ENCODE measurements at places on chromosomes 12 and 14.

DNA sequence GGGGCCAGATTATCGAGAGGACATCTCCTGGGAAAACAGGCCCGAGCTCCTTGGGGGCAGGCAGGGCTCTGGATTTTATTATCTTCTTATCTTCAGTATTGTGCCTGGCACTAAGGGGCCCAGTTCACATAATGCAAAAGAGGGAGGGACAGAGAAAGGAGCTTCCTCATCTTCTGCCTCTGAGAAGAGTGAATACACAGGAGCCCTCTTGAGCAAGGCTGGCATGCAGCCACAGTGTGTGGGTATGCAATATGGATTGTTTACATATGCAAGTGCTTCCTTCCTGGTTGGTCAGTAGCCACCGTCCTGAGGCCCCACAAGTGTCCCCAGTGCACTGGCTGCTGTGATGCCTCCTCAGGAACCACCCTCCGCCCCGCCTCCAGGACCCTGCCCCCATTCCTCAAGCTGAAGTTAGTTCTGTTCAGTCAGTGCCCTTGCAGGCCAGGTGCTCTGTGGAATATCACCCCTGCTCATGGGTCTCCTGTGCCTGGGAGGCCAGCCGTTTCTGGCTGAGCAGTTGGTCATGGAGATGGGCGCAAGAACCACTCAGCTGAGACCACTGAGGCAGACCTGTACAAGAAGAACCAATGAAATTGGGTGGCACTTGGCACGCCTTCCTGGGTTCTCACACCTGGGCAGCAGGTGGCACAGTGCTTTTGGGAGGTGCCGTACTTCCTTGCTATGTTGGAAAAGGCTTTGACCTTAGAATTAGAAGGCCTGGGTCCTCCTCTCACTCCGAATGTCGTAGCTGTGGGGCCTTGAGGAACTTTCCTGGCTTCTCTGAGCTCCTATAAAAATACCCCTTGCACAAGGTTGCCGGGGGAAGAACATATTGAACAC lies 35.1 kb upstream of the ACTN1 start:
- peak; percentile 47 for DNase-seq

- no peak for DNase-seq
These were observed 161.6 kb downstream of the PLCZ1 start for GRCh38 chr12:18576104-18576626.

DNA sequence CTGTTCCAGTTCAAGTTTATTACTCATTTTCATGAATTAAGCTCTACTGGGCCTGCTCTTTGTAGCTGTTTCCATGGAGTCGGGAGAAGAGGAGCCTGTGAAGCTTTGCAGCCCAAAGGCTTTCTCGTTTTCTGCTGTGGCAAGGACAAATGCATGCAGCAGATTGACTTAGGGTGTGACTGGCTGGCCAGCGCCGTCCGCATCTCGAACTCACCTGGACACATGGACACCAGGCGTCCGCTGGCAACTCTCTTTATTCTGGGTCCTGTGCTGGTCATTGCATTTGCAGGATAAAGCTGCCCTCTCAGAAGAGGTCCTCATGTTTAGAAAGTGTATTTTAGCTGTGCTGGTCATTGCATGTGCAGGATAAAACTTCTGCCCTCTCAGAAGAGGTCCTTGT lies 350.4 kb downstream of the TMEM121 start:
- no peak for DNase-seq

DNA sequence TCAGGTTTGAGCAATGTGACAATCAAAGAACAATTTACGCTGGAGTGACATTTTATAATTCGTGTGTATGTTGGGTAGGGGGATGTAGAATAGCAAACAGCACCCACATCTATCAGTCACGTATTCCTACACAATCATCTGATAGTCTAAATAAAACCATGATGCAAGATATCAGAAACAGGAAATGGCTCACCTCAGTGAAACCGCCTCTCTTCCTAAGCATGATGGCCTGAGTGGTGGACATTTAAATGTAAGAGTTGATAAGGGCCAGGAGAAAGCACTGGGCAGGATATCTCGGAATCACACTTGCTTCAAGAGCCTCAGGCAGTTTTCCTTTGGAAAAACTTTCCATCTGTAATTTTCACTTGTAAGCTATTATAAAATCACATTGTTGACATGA lies 128.2 kb downstream of the GRIP1 start:
- no peak for DNase-seq

GRCh38 chr12:70365648-70366518 lies at the start of gene KCNMB4:
TSS of gene KCNMB4 (plus strand) at chr12:70366290. CDS start at chr12:70366735, 445 bp downstream.
- peak; percentile 75 for DNase-seq

GRCh38 chr12:92596383-92596782 lies 106.4 kb upstream of the PLEKHG7 start:
- no peak for DNase-seq

- DNase-seq, result no peak
These were observed 36.8 kb downstream of the DAD1 start for GRCh38 chr14:22552001-22552826.

GRCh38 chr12:50213439-50213838 lies 46.3 kb upstream of the CERS5 start:
- DNase-seq, result no peak

DNA sequence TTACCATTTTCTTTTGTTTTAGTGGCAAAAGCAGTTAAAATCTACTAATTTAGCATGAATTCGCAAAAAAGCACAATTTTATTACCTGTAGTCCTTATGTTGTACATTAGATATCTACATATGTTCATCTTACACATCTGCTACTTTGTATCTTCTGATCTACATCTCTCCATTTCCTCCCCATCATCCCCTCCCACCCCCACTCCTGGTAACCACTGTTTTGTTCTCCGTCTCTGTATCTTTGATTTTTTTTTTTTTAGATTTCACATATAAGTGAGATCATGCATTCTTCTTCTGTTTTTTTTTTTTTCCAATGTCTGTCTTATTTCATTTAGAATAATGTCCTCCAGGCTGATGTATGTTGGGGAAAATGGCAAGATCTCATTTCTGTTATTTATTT lies 922.7 kb downstream of the VRK1 start:
- DNase-seq, result no peak

DNA sequence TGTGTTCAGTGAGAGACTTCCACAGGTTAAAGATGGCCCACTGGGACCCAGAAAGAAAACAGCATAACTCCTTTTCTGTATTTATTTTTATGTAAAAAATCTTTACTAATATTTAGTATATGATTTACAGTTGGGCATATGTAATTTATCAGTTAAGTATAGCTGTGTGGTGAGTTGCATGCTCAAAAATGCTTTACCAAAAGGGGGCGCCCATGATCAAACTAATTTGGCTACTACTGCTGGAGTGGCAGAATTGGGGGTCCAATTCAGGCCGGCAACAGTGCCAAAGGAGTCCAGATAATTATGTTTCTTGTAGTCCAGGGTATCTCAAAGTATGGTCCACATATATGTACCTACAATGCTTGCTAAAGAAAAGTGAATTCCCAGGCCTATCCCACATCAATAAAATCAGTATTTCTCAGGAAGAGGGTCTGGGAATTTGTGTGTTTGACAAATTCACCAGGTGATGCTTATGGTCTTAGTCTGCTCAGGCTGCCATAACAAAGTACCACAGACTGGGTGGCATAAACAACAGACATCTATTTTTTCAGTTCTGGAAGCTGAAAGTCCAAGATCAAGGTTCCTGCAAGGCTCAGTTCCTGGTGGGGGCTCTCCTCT lies 152.0 kb downstream of the KTN1 start:
- no peak for DNase-seq

DNA sequence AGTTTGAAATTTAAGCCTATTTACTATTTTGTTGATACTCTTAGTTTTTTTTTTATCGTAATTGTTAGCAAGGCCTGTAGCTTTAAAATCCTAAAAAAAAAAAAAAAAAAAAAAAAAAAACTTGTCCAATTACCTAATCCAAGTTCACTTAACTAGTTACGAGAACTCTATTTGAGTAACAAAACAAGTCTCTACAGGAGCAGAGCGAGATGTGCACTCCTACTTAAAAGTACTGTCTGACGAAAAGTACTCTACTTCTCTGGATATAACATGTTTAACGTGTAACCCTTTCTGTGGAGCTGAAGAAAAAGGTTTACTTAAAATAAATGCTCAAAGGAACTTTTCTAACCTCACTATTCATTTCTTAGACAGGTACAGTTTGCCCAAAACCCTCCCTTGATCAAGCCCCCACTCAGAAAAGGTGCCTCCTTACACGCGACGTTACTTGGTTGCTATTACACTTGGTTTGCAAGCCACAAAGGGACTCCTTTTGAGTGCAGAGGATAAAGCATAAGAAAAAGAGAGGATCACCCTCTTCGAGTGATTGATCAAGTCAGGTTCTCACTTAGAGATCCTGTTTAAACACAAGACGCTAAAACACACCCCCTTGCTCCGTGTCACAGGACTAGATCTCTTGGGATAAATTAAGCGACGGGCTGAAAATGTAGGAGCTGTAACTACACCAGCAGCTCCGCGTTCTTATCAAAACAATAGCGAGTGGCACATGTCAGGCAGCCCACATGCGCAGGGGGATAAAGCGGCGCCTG lies 2.2 kb downstream of the BAZ1A start:
- DNase-seq, result no peak

DNA sequence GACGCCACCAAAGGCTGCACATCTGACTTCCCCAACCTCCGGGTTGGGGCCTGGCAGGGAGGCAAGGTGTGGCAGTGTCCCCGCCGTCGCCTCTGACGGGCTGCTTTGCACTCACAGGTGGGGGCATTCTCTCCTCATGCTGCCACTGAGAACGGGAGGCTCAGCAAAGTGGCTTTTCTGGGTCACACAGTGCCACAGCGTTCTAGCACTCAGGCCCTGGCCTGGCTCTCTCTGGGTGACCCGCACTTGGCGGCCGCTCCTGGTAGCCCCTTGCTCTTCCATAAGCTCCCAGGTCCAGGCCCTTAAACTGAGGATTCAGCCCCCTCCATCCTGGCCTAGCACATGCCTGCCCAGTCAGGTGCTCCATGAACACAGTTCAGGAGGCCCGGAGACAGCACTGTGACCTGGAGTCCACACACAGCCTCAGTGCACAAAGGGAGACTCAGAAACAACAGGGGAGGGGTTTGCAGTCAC lies 25.2 kb downstream of the SERPINA1 start:
- DNase-seq, result no peak

DNA sequence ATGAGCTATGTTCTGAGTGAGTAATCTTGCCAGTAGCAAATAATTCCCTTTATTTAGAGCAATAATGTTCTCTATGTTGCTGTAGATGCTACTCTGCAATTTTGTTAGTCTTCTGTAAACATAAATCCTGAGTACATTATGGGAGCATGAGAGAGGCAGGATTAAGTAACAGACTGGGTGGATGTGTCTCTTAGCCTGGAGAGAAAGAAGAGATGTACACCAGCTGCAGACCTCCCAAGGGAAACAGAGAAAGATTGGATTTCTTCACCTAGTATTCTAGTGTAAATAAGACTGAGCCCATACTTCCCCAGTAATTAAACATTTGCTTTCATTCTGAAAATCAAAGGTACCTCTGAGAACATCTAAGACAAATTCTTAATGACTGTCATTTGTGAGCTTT lies 564.0 kb downstream of the TRHDE start:
- no peak for DNase-seq

- DNase-seq, result no peak
These were observed 54.1 kb downstream of the ESRRB start for GRCh38 chr14:76430017-76430416.

GRCh38 chr14:105026802-105027563 lies 6.1 kb upstream of the CDCA4 start:
- no peak for DNase-seq

- peak; percentile 78 for DNase-seq
These were observed 28.6 kb downstream of the PIGH start for GRCh38 chr14:67571275-67571990.

- no peak for DNase-seq
These were observed 83.3 kb downstream of the CCER1 start for GRCh38 chr12:90871726-90872096.

- no peak for DNase-seq
These were observed 128.5 kb downstream of the SLC15A5 start for GRCh38 chr12:16148938-16149337.

DNA sequence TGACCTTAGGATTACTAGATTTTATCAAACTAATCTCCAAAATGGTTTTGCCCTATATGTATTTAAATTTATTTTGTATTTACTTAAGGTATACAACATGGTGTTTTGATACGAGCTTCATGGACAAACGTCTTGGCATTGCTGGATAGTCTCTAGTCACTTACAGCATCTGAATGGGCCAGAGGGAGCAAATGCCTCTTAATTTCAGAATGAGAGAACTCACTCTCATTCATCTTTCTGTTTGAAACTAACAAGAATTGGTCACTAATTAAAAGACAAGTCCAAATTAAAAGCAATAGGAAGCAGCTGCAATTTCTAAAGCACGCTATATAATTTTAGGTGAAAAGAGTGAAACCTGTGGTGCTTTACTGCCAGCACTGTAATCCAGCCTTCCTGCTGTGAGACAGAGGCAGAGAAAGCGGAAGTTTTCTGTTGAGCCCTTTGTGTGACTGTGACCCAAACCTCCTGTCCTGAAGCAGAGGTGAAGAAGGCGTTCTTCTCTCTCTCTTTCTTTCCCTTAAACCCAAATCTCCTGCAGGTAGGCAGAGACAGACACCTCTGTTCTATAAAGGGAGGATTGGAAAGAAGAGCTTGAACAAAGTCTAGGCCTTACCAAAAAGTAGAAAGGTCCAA lies 184.6 kb upstream of the NAV3 start:
- DNase-seq, result no peak

DNA sequence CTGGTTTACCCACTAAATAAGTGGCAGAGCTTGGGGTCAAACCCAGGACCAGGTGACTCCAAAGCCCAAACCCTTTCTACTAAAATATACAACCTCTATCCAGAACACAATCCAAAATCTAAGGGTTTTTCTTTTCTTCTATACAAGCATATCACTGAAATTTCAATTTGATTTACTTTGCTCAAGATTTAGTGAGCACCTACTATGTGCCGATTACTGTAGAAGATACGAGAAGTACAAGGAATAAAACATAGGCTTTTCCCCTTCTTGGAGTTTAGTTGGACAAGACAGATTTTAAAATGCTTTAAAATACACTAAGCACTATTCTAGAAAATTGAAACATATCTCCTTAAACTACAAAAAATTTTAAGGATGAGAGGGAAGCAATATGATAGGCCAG lies 2.8 kb downstream of the L3HYPDH start:
- DNase-seq, result no peak
